ENCODE measurements at places on chromosomes 4 and X.
A peak's percentile ranks its signal among the peaks of the same experiment; 100 is the strongest.

GRCh38 chr4:39154009-39154408, 28.3 kb upstream of the WDR19 start:
- DNase-seq = no peak
- peaks cover 5% of the 10 kb centered on the region for H3K4me1 ChIP-seq
- H3K27me3 ChIP-seq = no peaks in the 10 kb centered on the region
- H3K27ac ChIP-seq = no peak overlapping the region
- H3K4me3 ChIP-seq = no peak overlapping the region
- H3K36me3 ChIP-seq = no peaks in the 10 kb centered on the region

DNA sequence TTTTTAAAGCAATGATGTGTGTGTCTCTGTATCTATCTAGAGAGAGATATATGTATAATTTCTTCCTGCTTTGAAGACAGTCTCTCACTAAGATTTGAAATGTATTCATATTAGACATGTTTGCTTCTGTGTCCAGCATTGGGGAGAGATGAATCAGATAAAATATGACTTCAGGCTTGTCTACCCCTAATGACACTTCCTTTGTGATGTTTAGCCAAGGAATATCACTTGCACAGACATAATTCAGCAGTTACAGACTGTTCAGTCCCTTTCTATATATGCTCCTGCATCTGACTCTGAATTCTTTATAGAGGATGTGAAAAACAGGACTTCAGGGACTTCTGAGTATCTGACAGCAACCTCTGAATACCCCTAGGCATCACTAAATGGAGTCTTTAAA, 158.4 kb downstream of the DCLK2 start:
- H3K27me3 ChIP-seq = no peaks in the 10 kb centered on the region
- H3K4me1 ChIP-seq = no peaks in the 10 kb centered on the region
- no peaks in the 10 kb centered on the region for H3K36me3 ChIP-seq
- no peak for DNase-seq

DNA sequence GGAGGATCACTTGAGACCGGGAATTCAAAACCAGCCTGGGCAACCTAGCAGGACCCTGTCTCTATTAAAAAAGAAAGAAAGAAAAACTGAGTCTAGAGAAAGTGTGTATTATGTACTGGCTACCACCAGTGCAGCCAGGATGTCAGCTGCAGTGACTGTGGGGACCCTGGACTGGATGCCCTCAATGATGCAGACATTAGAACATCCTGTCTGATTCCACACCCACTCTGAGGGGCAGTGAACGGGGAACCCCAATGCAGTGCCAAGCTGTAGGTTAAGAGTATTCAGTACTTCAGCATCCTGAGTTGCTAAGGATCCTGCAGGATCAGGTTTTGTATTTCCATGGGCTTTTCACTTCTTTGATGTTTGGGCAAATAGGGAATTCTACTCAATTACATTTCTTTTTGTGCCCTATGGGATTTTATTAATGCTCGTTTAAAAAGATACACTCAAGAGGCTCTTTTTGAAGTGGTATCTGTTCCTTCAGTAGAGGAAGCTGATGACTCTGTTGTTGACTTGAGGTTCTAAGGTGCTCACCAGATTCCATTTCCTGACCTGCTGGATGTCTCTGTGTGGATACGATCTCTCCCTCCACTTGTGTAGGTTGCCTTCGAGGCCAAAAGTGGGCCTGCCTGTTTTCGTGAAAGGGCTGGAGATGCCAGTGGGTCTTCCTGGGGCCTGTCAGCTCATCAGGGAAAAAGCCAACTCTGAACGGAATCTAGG, 85.9 kb upstream of the CLCN4 start:
- H3K27me3 ChIP-seq = no peaks in the 10 kb centered on the region
- H3K36me3 ChIP-seq = peaks cover 24% of the 10 kb centered on the region
- H3K4me3 ChIP-seq = no peak overlapping the region
- no peak for DNase-seq
- H3K4me1 ChIP-seq = no peaks in the 10 kb centered on the region
- H3K27ac ChIP-seq = no peak overlapping the region

DNA sequence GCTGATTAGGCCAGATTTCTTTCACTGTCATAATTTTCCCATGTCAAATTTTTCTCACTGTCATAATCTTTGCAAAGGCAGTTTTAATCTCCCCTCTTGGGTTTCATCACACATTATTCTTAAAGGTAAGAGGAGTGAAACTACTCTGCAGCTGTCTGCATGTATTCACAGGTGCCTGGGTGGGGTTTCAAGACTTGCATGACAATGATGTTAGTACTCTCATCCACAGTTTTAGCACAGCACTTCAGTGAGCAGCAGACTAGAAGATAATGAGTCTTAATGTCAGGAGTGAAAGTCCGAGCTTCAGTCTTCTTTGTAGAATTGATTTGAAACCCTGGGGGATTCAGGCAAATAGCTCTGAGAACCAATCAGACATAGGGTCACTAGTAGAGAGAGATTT, 182.5 kb upstream of the GALNT7 start:
- H3K27me3 ChIP-seq = no peaks in the 10 kb centered on the region
- H3K4me1 ChIP-seq = no peaks in the 10 kb centered on the region
- DNase-seq = no peak
- H3K4me3 ChIP-seq = no peak overlapping the region

GRCh38 chr4:2931512-2932301, 31.5 kb downstream of the NOP14 start:
- H3K4me3 ChIP-seq = no peak overlapping the region
- peak; percentile 68 for DNase-seq
- H3K27me3 ChIP-seq = no peaks in the 10 kb centered on the region
- peak overlapping the region; percentile 34 for H3K27ac ChIP-seq

All from common myeloid progenitor, CD34-positive (primary cell).